ENCODE measurements at places on chromosomes 6 and 20.

DNA sequence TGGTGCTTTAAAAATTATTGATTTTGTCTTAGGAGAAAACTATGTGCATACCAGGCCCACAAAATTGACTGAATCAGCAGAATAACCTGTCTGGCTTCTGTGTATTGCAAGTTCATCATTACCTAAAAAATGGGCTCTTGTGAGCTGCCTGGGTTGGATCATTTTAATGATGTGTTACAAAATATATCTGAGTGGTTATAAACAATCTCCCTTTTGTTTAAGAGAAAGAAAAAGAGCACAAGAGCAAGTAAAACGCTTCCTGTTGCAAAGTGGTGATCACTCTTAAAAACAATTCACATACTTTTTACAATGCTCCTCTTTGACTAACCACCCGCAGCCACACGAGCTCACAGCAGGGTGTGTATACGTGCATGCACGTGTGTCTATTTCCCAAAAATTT lies 335.1 kb downstream of the HDGFL1 start:
- DNase-seq, result no peak

- DNase-seq, result no peak
These were observed 94.4 kb downstream of the FAM217A start for GRCh38 chr6:3984494-3984893.

DNA sequence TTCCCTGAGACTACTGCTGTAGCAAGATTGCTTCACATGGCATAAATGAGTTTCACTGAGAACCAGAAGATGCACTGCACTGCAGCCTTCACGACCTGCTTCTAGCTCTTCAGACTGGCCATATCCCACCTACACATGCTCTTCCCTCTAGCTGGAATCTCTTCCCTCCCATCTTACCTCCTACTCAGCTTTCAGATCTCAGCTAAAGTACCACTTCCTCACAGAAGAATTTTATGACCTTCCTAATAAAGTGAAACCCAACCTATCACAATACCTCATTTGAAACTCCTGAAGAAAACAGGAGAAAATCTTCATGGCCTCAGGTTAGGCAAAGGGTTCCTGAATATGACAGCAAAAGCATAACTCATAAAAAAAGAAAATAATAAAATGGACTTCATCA lies 99.9 kb downstream of the DTNBP1 start:
- DNase-seq, result no peak

- no peak for DNase-seq
These were observed 53.6 kb upstream of the LRRC1 start for GRCh38 chr6:53741034-53741823.

- DNase-seq, result no peak
These were observed 39.1 kb downstream of the ILRUN start for GRCh38 chr6:34657307-34657978.

- no peak for DNase-seq
These were observed 65.4 kb downstream of the BMP7 start for GRCh38 chr20:57200882-57201695.

DNA sequence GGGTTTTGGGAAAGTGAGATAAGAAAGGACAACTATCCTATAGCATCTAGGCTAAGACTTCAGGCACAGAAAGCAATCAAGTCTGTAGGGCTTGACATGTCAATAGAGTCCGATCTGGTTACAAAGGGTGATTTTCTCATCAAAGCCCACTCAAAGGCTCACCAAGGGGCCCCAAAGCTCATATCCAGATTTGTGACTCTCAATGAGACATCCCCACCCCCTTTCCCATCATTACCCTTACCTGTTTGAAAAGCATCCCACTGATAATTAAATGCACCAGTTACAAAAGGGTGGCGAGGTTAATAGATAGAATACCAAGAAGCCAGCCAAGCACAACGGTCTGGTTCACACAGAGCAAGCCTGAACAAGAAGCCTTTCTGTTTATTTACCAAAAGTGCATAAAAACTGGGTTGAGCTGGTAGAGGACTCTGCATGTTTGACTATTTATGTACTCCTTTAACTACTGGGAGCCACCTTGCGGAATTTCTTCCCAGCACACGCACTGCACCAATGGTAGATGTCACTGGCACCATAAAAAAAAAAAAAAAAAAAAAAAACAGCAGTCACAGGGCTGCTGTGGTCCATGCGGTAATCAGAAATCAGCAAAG lies 6.1 kb downstream of the JAG1 start:
- DNase-seq, result no peak

- DNase-seq, result no peak
These were observed 47.8 kb downstream of the SLC35D3 start for GRCh38 chr6:136969930-136970329.

DNA sequence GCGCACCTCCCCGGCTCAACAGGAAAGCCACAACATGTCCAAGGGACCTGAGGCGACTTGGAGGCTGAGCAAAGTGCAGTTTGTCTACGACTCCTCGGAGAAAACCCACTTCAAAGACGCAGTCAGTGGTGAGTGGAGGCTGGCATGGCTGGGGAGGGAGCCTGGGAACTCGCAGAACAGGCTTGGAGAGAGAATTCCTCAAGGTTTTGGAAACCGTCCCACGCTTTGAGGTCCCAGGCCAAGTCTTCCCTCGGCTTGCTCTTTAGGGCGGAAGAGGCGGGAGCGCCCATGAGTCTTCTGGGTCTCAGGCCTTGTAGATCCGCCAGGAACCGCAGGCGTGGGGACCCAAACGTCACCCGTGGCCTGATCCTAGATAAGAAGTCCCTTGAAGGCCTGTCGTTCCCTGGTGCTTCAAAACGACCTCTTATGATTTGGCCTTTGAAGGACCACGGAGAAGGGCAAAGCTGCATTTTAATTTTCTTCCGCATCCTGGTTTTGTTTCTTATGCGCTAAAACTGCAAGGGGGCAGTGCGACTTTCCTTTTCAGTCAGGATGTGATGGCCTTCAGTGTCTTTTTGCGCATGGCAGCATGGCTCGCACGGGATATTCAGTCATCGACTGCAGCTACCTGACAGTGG lies 2.0 kb downstream of the LAMP5 start:
- no peak for DNase-seq

DNA sequence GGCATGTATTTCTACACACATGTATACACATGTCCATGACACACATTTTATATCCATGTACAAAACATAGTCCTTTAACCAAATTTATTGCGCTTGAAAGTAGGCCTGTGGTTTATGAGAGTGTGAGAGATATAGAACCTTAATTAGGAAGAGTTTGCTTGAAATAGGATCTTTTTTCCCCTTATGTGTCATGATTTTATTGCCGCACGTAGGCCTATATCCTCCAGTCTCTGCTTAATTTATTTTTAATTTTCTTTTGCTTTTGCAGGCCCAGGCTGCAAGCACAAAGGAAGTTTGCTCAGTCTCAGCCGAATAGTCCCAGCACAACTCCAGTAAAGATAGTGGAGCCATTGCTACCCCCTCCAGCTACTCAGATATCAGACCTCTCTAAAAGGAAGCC lies 205.9 kb downstream of the JARID2 start:
- no peak for DNase-seq

- DNase-seq, result no peak
These were observed 845 bp upstream of the ANKRD60 start for GRCh38 chr20:58229198-58229798.

GRCh38 chr6:9708600-9708999 lies 706.3 kb downstream of the TFAP2A start:
- no peak for DNase-seq

DNA sequence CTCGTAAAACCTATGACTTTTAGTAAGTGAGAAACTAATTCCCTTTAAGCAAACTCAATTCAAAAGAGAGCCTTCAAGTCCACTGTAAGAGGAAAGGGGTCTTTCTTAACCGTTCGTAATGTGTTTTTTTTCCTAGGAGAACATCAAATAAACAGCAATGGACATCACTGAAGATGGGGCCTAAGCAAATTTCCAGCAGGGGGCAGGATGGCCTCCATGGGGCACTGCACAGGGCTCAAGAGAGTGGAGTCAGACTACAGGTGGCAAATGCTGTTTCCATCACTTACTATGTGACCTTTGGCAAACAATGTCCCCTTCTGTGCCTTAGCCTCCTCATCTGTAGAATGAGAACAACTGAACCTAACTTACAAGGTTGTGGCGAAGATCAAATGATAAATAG lies 88.7 kb downstream of the ARHGAP18 start:
- DNase-seq, result peak; percentile 16

DNA sequence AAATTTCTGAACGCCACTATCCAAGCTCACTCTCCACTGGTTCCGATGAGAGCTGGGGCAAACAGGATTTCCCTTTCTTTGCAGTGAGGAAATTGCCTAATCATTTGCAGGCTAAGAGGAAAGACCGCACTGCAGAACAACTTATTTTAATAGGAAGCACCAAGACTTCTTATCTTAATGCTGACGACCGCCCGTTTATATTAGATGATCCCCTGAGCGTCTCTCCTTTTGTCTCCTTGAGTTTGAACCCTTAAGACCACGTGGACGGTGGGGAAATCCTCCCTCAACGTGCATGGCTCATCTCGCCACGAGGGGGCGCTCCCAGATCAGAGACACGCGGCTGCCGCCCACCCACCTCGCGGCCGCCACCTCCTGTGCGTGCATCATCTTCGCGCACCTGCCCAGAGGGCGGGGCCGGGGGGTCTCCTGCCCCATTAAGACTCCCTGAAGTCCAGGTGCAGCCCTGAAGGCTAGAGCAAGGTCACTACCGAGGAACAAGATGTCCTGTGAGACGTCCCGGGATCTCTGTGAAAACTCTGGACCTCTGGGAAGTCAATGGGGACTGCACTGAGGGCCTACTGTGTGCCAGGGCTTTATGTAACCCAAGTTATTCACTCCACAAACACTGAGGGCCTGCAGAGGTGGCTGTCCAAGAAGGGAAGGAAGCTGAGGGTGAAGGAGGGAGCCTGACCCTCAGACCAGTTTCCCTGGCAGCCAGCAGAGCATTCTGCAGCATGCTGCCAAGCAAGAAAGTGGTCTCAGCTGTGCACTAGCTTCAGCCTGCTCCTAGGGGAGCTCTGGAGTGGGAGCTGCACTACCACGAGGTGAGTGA lies 28.1 kb downstream of the PDYN start:
- DNase-seq, result peak; percentile 73

All from activated CD4-positive, alpha-beta T cell treated with anti-CD3 and anti-CD28 coated beads, Interleukin-2, amount 50 U/mL, for 1 hour (primary cell).